ENCODE measurements at places on chromosomes 1 and 21.

- DNase-seq: no peak
Observed at GRCh38 chr1:176479971-176480370, 17.0 kb downstream of the PAPPA2 start.

DNA sequence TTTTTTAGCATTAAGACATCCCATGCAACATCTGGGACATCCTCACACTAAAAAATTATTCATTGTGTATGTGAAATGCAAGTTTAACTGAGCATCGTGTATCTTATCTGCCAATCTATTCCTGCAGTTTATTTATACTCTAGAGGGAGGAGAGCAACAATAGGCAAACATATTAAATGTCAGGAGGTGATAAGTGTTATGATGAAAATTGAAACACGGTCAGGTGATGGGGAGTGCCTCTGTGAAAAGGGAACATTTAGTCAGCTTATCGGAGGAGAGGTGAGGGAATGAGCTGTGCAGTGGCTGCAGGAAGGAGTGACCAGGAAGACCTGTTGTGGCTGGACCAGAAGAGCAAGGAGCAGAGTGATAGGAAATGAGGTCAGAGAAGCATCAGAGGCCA, 775 bp upstream of the EFCAB14 start:
- no peak for DNase-seq

GRCh38 chr1:201739492-201740085, 89.4 kb upstream of the IPO9 start:
- DNase-seq: no peak

GRCh38 chr1:228217551-228218344, 9.9 kb downstream of the OBSCN start:
- no peak for DNase-seq

GRCh38 chr1:211587123-211587522, 8.2 kb upstream of the SLC30A1 start:
- no peak for DNase-seq

Measured in brain microvascular endothelial cell (primary cell).